Activated effector memory CD4-positive, alpha-beta T cell treated with Interleukin-2 at 50 U/mL for 16 hours (primary cell): ENCODE measurements at places on chromosomes 6 and 20.

GRCh38 chr6:23985015-23985414 is 141.0 kb upstream of the NRSN1 start:
- DNase-seq, result no peak

DNA sequence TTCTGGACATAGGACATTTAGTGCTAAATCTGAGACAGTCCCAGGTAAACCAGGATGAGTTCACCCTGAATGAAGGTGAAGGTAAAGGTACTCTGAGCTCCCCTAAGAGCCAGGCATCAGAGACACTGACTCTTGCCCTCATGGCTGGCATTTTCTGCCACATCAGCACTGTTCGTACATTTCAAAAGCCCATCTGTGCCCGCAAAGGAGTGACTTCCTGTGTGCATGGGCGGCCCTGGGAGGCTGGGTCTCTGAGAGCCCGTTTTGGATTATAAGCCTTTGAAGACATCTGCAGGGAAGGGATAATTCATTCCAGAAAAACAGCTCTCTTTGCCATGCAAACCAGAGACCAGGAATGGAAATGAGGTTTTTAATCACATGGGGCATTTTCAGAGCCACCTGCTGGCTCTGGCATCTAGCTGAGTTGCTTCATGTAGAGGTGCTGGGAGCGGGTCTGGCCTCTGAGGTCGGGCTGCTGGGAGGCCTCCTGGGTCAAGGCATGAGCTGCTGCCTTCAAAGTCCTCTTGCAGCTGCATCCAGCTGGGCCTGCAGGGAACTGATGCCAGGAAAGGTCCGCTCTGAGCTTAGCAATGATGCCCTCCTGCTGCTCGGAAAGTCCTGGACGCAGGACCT is 348.3 kb downstream of the DHX35 start:
- DNase-seq, result no peak

DNA sequence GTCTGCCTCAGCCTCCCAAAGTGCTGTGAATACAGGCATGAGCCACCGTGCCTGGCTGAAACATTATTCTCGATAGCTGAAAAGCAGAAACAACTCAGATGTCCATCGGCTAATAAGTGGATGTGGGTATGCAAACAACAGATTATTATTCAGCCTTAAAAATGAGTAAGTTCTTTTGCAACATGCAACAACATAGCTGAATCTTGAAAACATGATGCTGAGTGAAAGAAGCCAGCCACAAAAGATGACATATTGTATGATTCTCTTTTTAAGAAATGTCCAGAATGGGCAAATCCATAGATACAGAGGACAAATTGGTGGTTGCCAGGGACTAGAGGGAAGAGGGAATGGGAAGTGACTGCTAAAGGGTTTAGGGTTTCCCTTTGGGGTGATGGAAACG is 61.7 kb downstream of the RIOK1 start:
- DNase-seq, result no peak

DNA sequence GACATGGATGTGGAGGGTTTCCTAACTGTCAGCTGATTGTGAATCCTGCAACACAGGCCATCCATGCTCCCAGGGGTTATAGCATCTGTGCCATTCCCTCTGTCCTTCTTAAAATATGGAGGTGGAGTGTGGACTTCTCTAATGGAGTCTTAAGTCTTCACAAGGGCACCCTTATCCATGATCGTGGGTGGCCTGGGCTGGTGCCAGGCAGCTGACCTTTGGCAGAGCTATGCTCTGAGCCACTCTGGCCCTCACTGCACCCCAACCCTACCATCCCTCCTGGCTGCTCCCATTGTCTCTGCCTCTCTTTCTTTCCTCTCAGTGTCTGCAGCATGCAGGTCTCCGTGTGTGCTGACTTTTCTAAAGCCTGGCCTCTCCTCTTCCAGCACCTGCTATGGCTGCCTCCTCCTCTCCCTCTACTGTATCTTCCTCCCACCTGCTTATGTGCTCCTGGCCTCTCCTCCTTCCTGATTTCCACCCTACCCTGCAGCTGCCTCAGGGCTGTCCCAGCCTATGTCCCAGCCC is 11.2 kb upstream of the PCMTD2 start:
- DNase-seq, result no peak

GRCh38 chr20:828987-829386 is 4.5 kb upstream of the FAM110A start:
- DNase-seq, result no peak

- DNase-seq, result no peak
Measured at GRCh38 chr6:147765541-147765940, 257.1 kb downstream of the SAMD5 start.

DNA sequence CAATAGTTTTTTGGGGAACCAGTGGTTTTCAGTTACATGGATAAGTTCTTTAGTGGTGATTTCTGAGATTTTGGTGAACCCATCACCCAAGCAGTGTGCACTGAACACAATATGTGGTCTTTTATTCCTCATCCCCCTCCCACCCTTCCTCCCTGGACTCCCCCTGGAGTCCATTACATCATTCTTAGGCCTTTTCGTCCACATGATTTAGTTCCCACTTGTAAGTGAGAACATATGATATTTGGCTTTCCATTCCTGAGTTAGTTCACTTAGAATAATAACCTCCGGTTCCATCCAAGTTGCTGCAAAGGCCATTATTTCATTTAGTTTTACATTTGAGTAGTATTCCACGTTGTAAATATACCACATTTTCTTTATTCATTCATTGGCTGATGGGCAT is 28.3 kb downstream of the RPP40 start:
- no peak for DNase-seq

DNA sequence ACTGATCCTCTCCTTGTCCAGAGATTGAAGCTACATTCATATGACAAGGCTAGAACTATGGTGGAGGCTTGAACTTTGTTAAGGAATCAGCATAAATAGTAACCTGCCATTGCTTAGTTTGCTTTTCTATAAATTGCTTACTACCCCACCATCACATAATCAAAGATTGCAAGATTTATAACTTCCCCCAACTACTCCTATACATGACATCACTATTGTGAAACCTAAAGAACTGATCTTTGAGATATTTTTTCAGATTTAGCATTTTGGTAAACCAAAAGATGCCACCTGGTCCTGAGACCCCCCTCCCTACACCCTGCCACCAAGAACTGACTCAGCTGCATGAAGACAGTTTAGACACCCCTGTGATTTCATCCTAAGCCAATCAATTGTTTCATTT is 385.3 kb downstream of the CDC5L start:
- no peak for DNase-seq

- DNase-seq, result no peak
Measured at GRCh38 chr20:40617594-40617993, 71.4 kb downstream of the MAFB start.

DNA sequence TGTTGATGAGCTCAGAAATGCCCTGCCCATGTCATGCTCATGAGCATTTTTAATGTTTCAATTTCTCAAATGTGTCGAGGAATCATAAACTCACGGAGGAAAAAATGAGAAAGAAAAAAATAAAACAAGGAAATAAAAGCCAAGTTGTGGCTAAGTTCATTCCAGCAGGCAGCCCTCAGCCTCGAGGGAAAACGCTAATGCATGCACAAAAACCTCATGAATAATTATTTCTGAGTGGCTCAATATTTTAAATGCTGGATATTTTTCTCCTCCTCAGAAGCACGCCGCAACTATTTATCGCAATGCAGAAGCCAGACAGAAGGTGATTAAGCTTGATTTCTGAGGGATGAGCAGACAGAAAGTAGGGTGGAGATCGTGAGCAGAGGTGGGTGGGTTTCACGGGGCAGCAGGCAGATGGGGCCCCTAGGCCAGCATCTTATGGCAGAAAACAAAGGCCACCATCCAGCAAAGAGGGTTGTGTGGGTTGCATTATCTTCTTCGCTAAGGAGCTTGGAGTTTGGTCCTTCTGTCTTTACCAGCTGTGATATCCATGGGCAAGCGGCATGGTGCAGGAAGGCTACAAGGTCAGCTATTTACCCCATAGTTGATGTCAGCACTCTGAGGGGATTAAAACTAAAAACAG is 151.5 kb upstream of the LRFN2 start:
- no peak for DNase-seq

- DNase-seq, result no peak
Measured at GRCh38 chr20:3190681-3191111, 13.8 kb downstream of the DDRGK1 start.

GRCh38 chr6:157812425-157813171 is 10.4 kb upstream of the SNX9 start:
- no peak for DNase-seq
